Left hindlimb (tissue), 1 donor: ENCODE measurements at places on chromosomes 7 and 10.

DNA sequence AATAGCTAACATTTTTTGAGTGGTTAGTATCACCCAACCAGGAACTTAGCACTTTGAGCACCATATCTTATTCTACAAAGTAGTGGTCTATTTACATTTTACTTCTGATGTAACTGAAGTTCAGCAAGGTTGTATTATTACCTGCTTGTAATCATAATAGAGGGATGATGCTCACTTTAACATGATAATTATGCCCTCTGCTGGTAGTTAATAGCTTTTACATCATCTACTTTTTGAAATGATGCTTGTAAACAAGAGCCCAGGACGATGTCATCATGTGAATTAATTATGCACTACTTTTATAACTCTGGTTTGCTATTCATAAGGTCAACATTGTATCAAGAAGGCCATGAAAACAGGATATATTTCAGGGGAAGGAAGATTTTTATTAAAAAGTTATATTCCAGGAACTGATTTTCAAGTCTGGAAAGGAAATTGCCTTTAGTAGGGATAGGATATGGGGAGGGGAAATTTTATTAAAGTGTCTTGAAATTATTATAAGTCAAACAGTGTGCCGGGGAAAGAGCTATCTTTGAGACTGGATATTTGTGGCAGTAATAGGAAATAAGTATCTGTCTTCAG, 80.3 kb upstream of the SCIN start:
- no peak for DNase-seq

DNA sequence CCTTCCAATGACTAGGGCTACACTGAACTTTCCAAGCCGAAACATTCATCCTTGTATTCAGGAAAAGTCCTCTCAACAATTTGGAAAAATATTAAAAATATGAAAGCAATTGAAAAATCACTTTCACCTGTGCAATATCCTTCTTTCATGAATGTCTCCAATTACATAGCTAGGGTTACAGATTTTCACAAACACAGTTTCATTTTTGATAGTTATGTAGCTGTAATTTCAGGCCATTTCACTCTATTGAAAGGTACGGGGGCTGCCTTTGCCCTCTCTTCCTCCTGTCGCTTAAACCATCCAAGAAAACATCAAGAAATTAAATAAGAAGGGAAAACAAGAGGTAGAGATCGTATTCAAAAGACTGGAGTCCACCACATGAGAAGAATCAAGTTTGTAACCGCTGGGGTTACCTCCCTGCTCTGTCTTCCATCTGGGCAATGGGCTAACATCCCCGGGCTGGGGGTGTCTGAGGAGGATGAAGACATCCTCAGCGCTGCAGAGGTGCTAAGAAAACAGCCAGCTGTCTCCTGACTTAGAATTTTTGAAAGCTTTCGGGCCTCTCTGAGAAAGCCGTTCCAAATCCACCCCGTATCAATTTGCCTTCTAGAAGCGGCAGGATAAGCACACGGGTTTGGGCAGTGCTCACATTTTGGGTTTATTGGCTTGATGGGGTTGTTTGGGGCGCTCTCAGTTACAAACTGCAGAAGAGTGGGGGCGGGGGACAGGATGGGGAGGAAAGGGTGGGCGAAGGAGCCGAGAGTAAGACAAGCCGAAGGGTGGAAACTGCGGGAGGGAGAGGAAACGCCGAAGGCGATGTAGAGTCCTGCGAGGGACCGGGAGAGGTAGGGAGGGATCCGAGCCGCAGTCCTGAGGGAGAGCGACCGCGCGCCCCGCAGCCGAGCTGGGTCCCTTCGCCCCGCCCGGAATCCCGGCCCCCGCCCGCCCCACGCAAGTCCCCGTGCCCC, 24.3 kb upstream of the VAX1 start:
- DNase-seq, result no peak

DNA sequence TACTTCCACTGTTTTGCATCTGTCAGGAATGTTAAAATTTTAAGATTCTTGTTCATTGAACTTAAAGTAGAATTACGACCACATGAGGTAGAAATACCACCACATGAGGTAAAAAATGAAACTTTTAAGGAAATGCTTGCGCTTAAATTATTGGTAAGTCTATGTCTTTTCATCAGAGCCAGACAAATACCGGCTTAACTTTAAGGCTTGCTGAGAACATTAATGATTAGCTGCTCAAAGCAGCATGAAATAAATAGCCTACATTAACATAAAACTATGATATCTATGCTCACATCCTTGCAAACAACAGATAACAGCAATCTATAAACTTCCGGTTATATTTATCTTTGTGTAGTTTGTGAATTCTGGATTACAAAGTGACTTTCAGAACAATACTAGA, 26.9 kb upstream of the SCIN start:
- no peak for DNase-seq

DNA sequence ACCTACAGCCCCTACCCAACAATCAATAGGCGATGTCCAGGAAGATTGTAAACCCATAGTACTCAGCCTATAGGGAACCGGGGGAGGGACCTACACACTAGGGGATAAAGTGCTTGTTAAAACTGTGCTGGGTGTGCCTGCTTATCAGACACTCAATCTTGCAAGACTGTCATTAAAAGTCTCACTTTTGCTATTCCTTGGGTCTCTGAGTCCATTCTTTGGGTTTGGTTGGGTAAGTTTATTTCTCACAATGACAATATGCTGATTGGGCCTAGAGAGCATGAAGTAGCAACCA, 45.6 kb downstream of the PTPRE start:
- DNase-seq, result no peak

DNA sequence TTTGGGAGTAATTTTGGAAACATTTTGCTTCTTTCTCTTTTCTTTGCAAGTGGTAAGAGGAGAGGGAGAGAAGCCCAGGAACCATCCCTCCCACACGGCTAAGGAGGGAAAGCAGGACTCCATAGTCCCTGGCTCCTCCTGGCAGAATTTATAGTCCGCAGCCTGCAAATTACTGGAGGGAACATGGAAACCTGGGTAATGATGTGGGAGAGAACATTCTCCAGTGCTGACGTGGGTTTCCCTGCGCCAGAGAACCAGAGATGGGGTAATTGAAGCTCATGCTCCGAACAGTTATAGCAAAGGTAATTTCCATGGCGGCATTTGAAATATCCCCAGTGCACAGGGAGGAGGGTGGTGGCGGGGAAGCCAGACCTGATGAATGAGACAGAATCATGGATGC, 320.4 kb downstream of the RPS24 start:
- DNase-seq, result peak; percentile 61

DNA sequence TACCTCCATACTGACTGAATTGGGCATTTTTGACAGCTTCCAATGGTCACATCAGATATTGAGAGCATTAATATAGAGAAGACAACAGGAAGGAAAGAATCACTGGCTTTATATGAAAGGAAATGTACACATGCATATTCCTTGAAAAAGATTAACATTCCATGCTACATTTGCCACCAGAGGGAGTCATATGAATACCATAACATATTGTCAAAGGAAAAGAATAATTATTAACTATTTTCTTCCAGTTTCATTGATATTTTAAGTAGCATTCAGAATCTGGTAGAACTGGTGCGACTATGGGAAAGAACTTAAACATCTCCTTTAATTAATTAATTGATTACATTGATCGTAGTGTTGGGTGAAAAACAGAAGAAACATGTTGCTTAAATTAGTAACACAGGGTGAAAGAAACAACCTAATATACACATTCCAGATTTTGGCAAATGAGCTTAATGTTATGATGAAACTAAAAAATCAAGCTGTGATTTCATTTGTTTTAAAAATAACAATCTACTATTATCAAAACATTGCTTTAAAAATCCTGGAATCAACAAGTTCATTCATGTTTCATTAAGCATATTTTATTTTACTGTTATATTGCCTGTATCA, 71.5 kb downstream of the GPR85 start:
- DNase-seq, result no peak

- no peak for DNase-seq
Measured at GRCh38 chr7:41984888-41985287, 252.1 kb downstream of the GLI3 start.

GRCh38 chr10:86757113-86757972, 924 bp downstream of the BMPR1A start:
- peak; percentile 75 for DNase-seq

DNA sequence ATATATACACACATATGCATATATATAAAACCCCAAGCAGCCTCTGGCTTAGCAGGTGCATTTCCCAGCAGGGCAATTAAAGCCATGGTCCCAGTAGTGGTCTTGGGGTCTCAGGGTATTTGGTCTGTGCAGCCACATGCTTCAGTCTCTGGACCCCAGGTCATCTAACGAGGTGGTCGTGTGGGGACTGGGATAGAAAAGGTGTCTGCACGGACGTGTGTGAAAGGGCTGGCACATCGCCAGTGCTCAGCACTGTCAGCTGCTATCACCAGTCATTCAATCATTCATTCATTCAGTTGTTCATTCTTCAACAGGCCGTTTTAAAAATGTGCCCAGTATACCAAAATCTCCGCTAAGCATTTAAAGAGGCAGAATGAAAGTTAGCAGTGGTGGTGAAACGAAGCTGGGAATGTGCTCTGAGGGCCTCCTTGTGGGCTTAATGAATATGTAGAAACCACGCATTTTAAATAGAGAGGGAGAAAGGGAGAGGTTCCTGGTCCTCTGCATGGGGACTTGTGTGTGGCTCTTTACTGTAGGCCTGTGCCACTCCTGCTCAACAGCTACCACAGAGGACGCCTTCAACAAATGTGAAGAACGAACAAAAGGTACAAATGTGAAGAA, 170.4 kb downstream of the EGFR start:
- peak; percentile 27 for DNase-seq

DNA sequence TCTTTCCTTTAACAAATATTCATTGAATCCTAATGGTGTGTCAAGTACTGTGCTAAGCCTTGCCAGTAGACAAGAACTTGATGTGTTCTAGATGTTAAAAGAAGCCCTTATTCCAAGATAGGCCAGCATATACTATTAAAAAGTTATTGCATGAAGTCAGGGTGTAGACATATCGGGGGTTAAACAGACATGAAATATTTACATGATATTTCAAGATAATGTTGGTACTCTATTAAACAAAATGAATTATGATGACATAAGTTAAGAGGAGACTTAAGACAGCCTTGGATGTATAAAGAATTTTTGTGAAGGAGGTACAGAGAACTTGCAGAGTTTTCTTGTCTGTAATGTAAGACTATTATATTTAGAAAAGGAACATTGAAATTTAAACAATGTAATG, 44.8 kb downstream of the HDAC9 start:
- DNase-seq, result no peak

GRCh38 chr10:50972591-50972990, 87.2 kb upstream of the A1CF start:
- no peak for DNase-seq

- no peak for DNase-seq
Measured at GRCh38 chr7:85730012-85730411, 543.2 kb upstream of the SEMA3D start.

DNA sequence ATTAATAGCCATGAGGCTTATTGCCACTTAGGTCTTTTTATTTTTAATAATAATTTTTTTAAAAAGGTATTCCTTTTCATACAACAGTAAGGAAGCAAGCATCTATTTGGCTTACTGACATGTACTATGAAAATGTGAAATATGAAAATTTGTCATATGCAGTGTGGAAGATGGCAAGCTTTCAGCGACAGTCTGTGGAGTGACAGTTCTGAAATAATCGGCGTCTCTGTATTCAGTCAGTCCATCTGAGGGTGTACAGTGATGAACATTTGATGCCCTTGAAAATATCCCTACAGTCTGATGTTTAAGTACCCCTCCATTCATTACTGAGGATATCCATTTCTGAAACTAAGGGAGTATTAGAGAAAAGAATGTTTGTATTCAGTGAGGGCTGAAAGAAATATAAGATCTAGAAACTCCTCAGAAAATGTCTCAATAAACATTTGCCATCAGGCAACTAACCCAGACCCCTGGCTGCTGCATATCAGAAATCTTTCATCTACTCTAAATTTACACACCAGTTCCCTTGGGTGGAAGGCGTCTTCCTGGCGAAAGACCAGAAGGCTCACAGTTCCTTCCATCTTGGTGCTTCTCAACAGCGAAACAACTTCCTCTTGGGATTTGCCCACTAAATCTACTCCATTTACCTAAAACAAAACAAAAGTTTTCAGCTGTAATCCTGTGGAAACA, 440.6 kb downstream of the PARD3 start:
- DNase-seq, result no peak

- no peak for DNase-seq
Measured at GRCh38 chr10:89102735-89103134, 104.4 kb downstream of the CH25H start.

DNA sequence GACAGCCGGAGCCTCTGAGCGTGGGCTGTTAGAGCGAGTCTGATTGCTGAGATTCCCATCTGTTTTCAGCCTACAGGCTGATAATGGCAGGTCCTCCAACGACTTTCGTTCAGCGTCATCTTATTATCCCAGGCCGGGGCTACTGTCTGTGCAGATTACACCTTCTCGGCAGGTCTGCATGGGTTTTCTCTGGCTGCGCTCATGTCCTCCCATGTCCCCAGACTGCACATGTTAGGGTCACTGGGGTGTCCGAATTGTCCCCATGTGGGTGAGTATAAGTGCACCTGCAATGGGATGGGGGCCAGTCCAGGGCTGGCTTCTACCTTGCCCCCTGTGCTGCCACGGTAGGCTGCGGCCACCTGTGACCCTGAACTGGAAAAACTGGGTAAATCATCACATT, 257.8 kb downstream of the COBL start:
- no peak for DNase-seq

GRCh38 chr7:64951250-64951848, 39.5 kb downstream of the ZNF117 start:
- no peak for DNase-seq

- no peak for DNase-seq
Measured at GRCh38 chr7:8131694-8132605, 130.0 kb downstream of the ICA1 start.

DNA sequence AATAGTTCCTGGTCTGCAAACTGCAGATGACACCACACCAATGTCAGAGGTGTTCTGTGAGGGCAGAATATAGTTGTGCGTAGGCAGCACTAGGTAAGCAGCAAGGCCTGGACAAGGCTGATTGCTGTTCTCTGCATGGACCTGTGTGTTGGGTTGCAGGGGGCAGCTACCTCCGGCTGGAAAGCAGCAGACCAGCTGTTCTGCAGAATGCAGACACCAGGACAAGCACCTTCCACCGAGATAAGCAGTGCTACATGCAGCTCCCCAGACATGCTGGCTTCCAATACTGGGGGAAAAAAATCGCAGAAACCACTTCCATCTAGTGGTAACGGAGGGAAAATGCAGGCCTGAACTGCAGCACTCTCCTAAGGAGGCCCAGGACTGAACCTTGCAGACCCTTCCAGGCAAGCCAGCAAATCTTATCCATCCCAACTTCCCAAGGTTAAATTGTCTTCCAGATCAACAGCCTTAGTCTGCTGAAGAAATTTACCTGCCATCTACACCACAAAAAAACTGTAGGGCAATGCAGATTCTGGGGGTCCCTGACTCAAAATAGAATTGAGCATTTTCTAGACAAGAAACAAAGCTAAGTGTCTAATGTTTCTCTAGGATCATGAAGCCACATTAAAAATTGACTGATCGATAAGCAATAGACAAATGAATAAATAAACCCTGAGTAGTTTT, 50.5 kb upstream of the COBL start:
- no peak for DNase-seq

- no peak for DNase-seq
Measured at GRCh38 chr7:84076219-84076618, 118.4 kb downstream of the SEMA3A start.
